ENCODE measurements at places on chromosomes 1 and 21.

- no peak for DNase-seq
Observed at GRCh38 chr1:204171751-204172178, 5.6 kb upstream of the REN start.

- no peak for DNase-seq
Observed at GRCh38 chr1:59046134-59046533, 250.8 kb upstream of the FGGY start.

GRCh38 chr1:94803517-94804441, 16.4 kb upstream of the SLC44A3 start:
- peak; percentile 96 for DNase-seq

GRCh38 chr1:228478326-228478725, 8.9 kb upstream of the RNF187 start:
- no peak for DNase-seq

- DNase-seq = no peak
Observed at GRCh38 chr1:102120910-102121309, 124.2 kb upstream of the OLFM3 start.

GRCh38 chr1:67883069-67883468, 49.8 kb upstream of the GNG12 start:
- DNase-seq = no peak

DNA sequence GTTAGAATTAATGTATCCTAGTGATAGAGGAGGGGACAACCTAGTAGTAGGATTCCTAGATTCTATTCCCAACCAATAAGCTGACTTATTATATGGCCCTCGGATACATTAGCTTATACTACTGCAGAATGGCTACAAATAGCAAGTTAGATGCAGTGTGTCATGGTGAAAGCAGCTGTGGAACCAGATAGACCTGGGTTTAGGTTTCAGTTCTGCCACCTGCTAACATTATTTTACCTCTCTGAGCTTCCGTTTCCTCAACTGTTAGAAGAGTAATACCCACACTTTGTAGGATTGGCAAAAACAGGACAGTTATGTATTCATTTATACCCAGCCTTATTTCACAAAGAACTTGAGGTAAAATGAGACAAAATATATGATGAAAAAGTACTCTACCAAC, 21.6 kb upstream of the MAGOH start:
- DNase-seq = no peak

DNA sequence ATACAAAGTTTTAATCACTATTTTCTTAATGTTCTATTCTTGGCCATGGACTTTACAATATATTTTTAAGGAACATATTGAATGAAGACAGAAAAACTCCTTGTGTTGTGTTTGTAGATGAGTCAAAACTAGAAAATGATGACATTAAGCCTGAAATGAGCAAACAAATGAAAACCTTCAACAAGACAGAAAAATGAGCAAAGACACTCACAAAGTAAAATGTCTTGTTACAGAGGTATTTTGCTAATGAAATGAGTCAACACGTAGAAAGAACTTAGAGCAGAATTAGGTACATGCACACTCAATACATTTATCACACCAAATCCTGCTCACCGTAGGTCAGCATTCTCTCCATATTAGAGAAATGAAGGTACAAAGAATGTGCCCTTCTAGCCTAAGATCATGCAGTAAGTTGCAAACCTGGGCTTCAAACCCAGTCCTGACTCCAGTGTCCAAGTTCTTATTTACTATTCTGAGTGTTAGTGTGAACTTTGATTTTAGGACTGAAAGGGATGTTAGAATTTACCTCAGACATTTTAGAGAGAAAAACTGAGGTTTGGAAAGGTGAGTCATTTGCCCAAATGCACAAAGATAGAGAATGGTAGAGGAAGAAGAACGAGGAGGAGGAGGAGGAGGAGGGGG, 133.9 kb upstream of the SGIP1 start:
- DNase-seq = no peak

DNA sequence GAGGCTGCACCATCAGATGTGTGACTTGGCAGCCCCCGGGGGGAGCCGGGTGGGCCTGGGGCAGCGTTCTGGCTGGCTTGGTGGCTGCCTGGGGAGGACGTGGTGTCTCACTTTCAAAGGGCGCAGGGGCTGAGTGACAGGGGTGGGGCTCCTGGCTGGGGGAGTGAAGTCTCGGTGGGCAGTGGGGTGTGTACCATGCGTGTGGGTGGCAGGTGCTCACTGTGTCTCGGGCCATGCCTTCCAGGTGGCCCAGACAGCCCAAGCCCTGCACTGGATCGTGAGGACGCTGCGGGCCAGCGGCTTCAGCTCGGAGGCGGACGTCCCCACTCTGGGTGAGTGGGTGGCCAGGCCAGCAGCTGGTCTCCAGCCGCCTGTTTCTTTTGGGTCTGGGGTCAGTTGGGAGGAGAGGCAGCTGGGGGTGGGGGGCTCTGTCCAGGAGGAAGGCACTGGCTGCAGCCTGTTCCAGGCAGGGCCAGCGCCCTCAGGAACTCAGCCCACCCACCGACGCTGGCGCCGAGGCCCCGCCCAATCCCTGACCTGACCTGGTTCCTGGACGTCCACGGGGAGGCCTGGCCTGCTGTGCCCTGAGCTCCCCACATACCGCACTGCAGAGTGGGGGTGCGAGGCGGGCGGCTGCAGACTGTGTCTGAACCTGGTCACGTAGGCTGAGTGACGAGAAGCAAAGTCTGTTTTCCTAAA, 30.6 kb upstream of the LRRC3 start:
- DNase-seq = no peak

- DNase-seq = no peak
Observed at GRCh38 chr1:180521474-180522212, 19.3 kb upstream of the ACBD6 start.

- DNase-seq = peak; percentile 10
Observed at GRCh38 chr1:57086154-57086553, 120.3 kb upstream of the C8B start.

DNA sequence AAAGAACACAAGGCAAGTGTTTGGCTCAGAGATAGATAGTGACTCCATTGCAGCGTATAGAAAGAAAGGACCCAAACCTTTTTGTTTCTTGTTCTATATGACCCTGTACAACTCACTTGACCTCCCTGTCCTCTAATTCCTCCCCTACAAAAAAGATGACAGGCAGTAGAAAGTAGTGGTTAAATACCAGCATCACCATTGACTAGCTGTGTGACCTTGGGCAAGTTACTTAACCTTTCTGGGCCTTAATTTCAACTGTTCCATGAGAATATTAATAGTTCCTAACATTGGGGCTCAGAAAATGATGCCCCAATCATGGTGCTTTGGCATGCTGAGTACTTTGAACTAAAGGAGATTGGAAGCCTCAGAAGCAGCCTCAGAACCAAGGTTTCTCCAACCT, 46.7 kb upstream of the MAN1A2 start:
- DNase-seq = no peak

DNA sequence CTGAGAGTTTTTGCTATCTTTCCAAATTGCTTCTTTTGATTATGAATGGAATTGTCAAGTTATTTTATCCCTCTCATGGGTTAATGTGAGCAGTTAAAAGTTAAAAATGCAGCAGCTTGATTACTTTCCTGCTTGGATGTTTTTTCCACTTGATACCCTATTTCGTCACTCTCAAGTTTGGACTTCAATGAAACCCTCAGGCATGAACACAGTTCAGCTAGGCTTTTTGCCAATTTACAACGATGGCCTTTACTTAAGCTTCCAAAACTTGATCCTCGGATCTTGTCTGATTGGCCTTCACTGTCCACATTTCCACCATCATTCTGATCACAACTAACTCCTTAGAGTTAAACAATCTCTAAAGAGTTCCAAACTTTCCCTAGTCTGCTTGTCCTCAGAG, 752.4 kb upstream of the PRMT6 start:
- DNase-seq = no peak

DNA sequence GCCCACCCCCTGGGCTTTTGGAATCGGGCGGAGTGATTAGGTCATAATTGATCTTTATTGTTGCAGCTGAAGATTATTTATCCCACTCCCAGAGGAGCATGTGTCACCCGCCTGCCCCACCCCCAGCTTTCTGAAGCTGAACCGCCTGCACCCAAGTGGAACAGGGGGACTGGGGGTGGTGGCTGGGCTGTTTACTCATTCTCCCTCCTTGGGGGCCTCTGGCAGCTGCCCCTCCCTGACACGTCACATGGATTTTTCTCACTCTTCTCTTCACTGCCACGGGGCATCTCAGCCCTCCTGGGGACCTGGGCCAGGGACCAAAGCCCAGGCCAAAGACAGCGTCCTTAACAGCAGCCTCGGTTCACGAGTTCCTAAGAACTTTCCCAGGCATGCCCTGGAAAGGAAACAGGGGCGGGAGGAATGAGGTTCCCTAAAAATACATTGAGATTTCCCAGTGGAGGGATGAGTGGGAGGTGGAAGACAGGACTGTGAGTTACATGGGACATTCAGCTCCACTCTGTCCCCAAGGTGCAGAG, 31.6 kb upstream of the SOX13 start:
- no peak for DNase-seq

DNA sequence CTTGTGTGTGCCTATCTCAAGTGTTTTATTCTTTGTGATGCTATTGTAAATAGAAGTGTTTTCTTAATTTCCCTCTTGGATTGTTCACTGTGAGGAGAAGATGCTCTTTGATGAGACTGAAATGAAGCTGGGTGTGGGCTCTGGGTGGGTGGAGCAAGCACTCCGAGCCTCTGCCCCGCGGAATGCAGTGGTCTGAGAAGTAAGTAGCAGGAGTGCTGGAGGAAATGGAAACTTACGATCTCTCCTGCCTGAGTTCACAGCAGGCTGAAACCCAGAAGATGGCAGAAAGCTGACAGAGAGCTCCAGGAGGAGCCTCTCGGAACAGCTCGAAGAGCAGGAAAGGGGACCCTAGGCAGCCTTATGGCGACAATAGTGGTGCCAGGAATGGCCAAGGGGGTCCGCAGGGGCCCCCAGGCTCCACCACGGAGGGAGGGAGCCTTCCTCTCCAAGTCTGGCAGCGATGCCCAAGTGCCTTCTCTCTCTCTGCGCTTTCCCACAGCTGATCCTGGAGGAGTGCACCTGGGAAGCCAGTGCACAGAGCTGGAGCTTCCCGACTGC, 126.8 kb upstream of the COL6A1 start:
- no peak for DNase-seq

DNA sequence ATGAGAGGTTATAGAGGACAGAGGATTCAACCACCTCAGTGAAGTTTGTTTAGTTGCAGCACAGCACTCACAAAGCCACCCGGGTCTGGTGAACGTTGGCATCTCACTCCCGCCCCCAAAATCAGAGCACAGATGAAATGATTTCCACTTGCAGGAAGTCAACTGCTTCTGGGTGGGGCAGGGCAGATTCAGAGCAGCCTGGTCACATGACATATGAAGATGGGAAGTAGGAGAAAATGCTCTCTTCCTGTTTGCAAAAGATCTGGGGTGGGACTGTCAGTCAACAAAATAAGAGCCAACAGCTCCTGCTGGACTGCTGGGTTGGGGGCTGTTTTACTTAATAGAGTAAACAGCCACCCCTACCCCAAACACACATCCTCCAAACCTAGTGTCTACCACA, 43.2 kb downstream of the LRRC71 start:
- no peak for DNase-seq

GRCh38 chr1:203316626-203317093, 11.3 kb downstream of the BTG2 start:
- no peak for DNase-seq

DNA sequence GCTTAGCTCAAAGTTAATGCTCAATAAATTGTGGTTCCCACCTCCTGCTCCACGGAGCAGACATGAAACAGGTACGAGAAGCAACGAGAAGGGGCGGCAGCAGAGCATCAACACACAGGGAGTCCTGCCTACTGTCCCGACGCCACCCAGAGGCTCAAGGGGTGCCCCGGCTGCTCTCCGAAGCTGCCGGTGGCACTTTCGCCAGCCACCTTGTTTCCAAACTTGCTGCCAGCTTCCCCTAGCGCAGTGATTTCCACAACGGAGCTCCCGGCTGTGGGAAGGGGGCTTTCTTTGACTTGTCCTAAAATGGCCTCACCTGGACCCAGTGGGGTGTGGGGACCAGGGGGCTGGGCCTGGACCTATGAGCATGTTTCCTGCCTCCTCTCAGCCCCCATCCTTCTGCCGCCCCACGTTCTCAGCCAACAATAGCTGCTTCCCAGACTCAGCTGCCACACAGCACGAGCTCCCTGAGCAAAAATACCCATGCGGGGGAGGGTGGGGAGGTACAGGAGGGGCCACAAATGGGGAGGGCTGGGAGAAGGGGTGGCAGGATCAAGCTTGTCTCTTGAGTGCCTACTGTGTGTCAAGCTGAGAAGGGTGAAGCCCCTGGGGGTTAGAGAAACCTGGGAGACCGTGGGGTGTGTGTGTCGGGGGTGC, 35.6 kb upstream of the ECE1 start:
- DNase-seq = no peak

GRCh38 chr21:26067836-26068594, 102.6 kb downstream of the APP start:
- DNase-seq = no peak

DNA sequence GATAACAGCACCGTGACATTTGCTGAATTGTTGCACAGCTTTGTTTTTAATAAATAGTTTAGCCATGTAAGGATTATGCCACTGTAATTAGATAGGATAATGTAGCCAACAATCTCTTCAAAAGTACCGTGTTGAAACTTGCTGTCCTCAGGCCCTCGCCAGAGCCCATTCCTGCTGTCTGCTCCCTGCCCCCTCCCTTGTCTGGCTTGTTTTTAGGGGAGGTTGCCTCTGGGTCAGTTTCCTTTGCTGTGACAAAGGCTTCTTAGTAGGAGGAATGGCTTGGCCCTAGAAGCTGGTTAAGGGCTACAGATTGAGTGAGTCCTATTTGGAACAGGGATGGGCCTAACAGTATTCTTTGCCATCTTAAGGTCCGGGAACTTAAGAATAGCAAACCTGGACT, 107.9 kb downstream of the LMO4 start:
- DNase-seq = no peak

DNA sequence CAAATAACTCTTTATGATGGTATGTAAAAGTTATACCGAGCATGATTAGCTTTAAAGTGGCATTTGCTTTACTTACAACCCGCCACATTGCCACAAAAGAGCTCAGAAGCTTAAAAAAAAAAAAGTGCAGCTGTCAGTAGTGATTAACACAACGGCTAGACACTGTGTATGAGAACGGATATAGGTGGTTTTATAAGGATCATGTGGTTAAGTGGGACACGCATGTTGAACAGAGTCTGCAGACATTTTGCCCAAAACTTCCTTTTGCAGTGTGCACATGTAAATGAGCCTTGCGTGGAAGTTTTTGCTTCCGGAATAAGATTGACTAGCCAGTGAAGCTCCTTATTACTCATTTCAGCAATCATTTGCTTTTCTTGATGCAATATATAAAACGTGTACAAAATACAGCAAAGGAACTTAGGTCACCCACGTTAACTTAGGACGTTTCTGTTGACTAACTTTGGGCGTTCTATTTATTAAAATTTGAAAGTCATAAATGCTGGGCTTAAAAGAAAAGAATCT, 58.7 kb upstream of the RGS1 start:
- DNase-seq = peak; percentile 43

- no peak for DNase-seq
Observed at GRCh38 chr1:59601811-59602210, 212.9 kb upstream of the HOOK1 start.
